ENCODE measurements at places on chromosomes 6 and 20.

GRCh38 chr6:148249160-148249559 lies 93.5 kb upstream of the SASH1 start:
- no peak for DNase-seq

DNA sequence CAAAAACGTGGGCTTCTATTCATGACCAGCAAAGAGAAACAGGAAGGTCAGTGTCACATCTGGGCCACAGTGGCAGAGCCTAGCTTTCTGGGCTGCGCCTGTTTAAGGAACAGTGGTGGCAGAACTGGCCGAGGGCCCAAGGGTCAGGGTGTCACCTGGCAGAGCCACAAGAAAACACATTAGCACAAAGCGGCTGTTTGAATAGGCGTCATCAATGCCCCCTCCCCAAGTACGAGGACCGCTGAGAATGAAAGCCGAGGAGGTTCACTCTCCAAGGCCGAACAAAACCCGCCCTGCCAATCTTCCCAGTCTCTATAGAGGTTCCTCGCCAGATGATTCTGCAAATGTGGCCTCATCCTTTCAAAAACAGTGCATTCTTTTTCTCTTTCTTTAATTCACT lies 125.2 kb upstream of the TRAF3IP2 start:
- DNase-seq: no peak

- no peak for DNase-seq
Observed at GRCh38 chr20:23915844-23916243, 36.3 kb upstream of the CST5 start.

DNA sequence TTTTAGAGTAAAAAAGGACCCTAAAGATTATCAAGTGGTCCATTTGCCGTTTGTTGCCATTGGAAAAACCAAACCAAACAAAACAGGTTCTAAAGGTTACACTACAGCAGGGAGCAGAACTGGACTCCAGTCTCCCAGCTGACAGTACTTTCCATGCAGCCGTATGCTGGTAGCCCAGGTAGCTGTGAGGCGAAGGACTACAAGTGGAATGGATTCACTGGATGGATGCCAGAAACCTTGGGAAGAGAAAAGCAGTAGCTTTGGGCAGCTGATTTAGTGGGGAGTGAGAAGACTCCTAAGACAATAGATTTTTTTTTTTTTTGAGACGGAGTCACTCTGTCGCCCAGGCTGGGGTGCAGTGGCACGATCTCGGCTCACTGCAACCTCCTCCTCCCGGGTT lies 88.3 kb downstream of the SASH1 start:
- DNase-seq: no peak

DNA sequence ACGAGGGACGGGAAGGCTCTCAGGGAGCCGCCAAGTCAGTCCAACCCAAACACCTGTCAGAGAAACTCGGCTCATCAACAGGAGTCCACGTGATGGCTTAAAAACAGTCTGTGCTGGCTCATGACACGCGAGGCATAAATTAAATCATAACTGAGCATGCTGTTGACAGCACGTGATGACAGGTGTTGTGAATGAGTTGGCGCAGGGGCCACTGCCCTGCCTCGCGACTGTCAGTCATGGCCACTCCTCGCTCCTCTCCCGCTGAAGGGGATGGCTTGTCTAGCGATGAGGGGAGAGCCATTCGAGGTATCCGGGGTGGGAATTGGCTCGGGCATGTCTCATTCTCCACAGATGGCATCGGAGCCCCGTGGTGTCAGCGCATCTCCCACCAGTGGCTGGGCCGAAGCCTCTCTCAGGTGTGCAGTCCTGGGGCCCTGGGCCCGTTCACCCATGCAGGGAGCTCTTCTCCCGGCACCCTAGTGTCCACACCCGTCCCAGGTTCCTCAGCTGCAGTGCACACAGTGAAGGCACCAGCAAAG lies 313.3 kb downstream of the BMP7 start:
- DNase-seq: no peak

GRCh38 chr6:135298455-135298854 lies 117.3 kb downstream of the MYB start:
- DNase-seq: no peak

GRCh38 chr20:48049171-48049570 lies 263.9 kb upstream of the SULF2 start:
- no peak for DNase-seq

- DNase-seq: no peak
Observed at GRCh38 chr6:3290931-3291211, 32.1 kb downstream of the PSMG4 start.

GRCh38 chr6:41814629-41815028 lies 27.1 kb downstream of the TOMM6 start:
- no peak for DNase-seq

DNA sequence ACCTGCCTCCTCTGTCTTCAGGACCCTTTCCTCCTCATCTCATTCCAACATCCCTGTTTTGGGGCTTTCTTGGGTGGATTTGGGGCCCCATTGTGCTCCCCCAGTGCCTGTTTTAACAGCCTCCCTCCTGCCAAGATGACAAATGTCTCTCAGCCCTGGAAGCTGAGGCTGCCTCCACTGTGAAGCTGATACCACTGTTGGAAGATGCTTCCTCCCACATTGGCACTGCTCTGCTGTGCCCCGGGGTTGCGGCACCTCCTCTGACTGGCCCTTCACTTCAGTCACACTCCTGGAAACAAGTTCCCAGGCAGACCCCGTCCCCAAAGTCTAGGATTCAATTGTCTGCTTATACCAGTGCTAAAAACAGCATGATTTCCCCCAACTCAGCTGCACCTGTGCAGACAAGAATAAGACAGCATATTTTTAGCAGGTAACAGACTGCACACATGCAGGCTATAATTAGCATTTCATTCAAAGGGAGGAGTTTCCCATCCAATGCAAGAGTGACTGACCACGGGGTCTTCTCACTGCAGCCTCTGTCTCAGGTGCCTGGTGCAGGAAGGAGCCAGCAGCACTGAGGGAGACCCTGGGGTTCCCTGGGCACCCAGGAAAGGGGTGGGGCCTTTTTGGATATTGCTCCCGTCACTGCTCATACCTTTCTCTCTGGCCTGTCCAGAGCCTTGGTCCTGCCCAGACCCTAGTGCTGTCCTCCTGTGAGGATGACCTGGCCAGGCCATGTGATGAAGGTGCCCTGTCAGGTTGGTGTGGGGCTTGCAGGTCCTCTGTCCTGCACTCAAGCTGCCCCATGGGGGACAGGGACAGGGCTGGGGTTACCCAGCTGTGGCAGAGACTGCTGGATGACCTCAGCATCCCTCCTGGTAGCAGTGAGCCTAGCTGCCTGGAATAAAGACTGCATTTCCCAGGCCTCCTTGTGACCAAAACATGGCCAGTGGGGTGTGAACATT lies 31.5 kb upstream of the SULF2 start:
- DNase-seq: no peak

- DNase-seq: no peak
Observed at GRCh38 chr6:28525496-28526039, at the start of gene GPX5. Gene GPX5 (plus strand): TSS chr6:28525881. CDS start chr6:28526014, 133 bp downstream.

- DNase-seq: no peak
Observed at GRCh38 chr6:33716890-33717632, 5.6 kb upstream of the UQCC2 start.

- no peak for DNase-seq
Observed at GRCh38 chr6:119484598-119484997, 135.0 kb upstream of the MAN1A1 start.

- DNase-seq: no peak
Observed at GRCh38 chr20:21118138-21118537, 7.7 kb upstream of the KIZ start.

GRCh38 chr6:132399376-132400074 lies 1.8 kb downstream of the MOXD1 start:
- DNase-seq: no peak

DNA sequence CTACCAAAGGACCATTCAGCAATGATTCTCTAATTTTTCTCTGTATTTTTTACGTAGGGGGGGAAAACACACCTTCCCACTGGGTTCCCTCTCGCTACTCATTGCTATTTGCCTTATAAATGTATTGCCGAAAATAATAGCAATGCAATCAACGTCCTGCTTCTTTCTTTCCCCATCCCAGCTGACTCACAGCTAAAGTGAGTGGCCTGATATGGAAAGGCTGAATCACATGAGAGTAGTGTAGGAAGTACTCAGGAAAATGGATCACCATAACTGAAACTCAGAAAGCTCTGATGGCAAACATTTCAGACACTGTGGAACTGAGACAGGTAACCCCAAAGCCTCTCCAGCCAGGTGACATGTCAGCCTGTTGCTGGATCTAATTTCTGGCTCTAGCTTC lies 49.3 kb upstream of the SRPK1 start:
- DNase-seq: no peak

GRCh38 chr6:56671160-56671559 lies 28.5 kb upstream of the DST start:
- DNase-seq: no peak

DNA sequence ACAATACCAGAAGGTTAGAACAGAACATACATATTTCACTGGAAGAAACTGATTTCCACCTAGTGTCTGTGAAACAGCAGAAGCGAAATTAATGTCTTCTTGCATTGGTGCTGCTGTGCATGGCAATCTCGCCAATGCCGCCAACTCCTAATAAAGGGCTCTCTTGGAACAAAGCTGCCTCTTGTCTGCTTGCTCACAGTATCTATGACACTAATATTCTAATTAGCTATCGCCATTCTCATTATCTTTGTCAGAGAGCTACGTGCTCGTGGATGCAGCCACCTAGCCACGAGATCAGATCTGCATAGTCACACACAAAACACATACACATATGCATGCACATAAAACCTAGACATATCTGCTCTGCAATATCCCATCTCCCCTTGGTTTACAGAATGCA lies 145.9 kb upstream of the OLIG3 start:
- DNase-seq: no peak

- no peak for DNase-seq
Observed at GRCh38 chr6:15280028-15280427, 34.2 kb downstream of the JARID2 start.

- DNase-seq: no peak
Observed at GRCh38 chr20:34042262-34042661, 48.6 kb downstream of the RALY start.

DNA sequence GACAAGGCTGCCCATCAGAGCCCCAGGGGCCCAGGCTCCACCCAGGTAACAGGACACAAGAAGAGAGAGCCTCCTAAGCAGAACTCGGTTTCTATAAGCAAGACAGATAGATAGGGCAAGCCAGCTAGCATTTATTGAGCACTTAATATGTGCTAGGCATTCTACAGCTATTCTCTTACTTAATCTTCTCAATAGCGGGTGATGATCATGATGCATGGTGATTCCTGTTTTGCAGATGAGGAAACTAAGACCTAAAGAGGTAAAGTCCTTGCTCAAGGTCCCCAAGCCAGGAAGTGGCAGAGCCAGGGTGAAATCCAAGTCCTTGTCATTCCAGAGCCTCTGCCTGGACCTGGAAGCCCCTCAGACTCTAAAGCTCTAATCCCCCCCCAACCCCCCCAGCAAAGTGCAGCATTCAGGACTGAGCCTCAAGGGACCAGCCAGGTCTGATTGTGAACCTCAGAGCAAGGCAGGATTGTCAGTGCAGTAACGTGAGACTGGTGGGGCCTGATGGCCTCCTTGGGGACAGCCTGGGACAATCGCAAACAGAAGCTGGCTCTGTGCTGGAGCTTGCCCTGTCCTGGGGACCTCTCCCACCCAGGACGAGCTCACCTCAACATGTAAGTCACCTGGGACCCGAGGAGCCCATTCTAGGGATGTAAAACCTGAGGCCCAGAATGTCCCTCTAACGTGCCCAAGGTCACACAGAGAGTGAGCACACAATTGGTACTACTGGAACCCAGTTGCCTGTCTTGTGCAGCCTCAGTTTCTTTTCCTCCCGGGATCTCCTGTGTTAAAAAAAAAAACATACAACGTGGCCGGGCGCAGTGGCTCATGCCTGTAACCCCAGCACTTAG lies 48.4 kb upstream of the PTGIS start:
- DNase-seq: no peak

DNA sequence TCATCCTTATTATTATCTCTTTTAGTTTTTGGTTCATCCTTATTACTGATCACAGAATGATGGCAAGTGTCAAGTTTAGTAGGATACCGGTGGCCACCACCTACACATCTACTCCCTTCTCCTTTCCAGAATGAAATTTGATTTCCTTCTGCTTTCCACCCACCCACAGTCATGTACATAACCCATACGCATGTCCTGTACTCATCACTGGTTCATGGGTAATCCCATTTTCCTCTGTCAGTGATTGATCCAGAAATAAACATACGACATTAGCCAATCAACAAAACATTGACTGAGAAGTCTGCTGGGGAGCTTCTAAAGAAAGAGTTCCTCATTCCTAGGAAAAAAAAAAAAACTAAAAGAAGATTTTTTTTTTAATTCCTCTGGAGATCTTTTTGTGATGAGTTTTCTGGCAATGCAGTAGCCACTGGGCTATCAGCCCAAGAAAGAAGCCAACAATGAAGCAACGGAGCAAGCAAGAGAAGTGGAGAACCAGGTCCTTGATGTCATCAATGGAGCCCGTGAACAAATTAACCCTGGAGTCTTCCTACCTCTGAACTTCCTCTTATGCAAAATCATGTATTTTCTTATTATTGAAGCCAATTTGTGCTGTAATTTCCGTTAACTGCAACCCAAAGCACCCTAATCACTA lies 127.8 kb downstream of the TASP1 start:
- no peak for DNase-seq

DNA sequence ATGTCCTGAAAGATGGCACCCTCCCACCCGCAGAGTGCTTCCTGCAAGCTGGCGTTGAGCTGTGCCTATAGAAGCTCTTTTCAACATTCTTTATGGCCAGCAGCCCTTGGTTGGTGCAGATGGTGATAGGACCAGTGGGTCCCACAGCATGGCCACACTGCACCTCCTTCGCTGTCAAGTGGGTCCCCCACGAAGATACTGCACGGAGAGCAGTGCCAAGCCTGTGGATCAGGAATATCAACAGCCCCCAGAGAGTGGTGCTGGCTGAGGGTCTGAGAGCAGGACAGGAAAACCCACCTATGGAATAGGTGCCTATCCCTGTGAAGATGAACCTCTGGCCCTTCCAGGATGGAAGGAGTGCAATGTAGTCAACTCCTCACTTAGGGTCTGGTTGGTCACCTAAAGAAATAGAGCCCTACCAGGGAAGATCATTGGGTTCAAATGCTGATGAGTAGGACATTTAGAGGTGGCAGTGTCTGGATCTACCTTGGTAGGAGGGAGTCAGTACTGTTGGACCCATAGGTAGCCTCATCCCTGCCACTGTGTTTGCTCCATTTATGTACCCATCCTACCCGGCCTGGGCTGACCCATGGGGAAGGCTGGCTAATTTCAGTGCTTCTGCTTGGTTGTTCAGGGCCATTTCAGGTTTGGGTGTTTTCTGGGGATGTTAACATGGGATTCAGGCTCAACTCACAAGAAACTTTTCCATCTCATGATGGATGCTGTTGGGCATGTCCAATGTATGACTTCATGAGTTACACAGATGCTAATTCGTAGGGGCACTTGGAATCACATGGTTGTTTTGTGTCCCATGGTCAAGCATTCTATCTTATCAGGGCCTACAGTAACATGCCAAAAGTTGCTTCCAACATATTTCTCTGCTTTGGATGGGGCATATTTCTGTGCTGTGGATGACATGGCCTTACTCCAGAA lies 33.4 kb upstream of the MICB start:
- DNase-seq: no peak

DNA sequence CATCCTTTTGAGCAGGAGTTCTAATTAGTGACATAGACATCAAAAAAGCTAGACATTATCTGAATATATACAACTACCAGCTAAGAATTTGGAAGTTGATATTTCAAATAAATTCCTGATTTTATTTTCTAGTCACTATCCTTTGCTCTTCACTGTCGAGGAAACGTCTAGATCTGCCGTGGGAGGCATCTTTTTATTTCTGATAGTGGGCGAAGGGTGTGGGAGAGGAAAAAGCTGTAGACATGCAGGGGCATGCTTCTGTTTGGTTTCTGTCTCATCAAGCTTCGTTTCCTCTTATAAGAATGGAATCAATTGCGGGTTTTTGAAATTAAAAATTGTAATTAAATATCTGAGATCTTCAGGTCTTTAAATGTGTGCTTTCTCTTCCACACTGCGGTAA lies 16.2 kb upstream of the C6orf118 start:
- DNase-seq: no peak
